ENCODE measurements at places on chromosomes 1 and 21.

DNA sequence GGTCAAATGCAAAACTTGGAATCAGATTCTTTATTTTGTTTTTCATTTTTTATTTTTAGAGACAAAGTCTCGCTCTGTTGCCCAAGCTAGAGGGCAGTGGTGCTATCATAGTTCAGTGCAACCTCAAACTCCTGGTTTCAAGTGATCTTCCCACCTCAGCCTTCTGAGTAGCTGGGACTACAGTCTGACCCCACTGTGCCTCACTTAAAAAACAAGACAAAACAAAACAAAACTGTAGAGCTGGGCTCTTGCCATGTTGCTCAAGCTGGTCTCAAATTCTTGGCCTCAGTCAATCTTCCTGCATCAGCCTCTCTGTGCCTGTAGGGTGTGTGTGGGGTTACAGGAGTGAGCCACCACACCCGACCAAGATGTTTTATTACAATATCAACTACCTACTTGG lies 396.0 kb upstream of the USP24 start:
- no peak for DNase-seq

DNA sequence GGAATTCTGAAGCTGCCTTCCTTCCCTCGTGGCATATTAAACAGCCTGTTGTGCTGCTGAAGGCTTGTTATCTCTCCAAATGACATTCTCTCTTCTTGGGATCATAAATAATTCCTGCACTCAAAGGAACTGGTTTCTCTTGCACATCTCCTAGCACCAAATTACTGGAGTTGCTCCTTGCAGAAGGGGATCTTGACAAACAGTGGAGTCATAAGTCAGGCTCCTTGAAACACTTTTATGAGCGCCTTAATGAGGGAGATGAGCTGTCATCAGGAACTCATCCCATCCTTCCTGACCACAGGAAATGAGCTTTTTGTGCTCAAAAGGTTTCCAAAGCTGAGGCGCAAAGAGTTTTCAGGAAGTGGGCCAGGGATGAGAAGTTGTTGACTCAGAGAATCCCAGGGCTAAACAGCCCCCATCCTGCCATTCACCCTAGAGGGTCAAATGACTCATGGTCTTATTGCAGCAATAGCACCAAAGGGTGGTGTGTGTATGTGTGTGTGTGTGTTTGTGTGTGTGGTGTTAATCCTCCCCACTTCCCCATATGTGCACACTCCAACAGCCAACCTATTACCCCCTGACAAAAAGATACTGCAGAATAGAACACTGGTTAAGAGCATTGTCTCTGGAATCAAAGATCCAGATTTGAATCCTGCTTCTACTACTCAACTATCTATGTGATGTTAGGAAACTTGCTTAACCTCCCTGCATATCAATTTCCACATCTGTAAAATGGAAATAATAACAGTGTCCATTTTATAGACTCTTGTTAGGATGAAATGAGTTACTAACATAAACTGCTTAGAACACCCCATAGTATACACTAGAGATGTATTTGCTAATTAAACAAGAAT lies 2.8 kb upstream of the PHC2 start:
- DNase-seq = peak; percentile 74

DNA sequence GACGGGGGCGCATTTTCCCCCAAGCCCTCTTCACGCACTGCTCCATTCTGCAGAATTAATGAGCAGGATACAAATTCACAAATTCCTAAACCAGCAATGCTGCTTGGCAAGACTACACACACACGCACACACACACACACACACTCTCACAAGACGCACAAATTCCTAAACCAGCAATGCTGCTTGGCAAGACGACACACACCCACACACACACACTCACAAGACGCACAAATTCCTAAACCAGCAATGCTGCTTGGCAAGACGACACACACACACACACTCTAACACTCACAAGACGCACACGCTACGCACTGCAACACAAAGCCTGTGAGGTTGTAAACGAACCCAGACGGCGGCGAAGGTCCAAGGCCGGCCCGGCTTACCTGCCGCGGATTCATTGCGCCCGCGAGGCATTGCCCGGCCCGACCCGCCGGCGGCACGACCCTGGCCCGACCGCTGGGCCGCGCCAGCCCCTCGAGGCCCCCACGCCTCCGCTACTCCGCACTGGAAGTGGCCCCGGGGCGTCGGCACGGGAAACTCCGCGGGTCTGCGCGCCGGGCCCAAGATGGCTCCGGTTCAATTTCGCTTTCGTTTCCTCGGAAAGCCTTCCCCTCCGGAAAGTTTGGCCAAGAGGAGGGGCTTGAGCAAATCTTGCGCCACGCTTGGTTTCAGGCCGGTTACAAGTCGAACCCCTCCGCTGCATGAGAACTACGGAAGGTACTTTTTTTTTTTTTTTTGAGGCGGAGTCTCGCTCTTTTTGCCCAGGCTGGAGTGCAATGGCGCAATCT lies at the start of gene ADAR:
ADAR (minus strand) TSS at position 578 of the 788 bp plus-strand sequence; CDS start at position 398, 180 bp downstream.
- DNase-seq = peak; percentile 95

- DNase-seq = no peak
Observed at GRCh38 chr1:175005085-175005783, 5.5 kb downstream of the CACYBP start.

DNA sequence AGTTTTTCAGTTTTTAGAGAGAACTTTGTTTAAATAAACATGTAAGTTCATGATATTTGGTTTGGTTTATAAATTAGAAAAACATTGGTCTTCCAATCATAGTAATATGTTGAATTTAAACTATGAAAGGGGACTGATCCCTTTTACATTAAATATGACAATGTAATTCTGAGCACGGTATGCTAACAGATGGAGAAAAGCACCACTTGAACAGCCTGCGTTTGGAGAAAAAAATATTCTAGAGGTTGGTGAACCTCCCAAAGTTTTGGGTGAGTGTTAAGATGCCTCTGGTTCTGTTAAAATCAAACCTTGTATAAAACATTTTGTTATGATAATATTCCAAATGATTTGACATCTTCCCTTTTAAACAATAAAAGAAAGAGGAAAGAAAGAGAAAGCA lies 123.9 kb downstream of the SDCCAG8 start:
- no peak for DNase-seq

DNA sequence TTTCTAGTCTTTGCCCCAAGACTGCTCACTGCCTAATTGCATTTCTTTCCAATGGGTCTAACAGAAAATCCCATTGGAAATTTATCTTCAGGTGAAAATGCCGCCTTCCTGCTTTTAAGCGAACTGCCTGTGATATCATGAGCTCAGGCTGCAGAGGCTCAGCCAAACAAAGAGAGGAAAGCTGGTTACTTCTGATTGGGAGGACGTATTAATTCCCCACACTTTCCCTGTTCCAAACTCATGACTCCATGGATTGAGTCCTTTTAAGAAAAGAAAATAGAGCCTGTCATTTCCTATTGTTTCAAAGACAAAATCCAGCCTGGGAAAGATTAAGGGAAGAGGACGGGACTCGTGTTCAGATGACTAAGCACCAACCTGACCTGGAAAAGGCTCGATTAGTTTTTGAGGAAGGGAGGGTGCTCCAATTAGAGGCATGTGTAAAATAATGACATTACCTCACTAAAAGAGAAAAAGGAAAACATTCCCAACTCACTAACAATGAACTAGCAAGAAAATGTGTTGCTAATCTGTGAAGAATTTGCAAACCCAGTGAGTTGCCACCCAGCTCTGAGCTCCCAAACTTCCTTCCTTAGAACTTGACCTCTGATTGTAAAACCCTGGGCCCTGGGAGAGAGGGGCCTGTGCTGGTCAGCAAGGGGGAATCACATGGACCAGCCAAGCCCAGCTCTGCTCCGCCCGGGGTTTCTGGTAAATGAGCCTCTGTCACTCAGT lies 61.2 kb downstream of the TCP10L start:
- no peak for DNase-seq

GRCh38 chr1:16474166-16474800 lies 33.8 kb downstream of the NECAP2 start:
- no peak for DNase-seq

DNA sequence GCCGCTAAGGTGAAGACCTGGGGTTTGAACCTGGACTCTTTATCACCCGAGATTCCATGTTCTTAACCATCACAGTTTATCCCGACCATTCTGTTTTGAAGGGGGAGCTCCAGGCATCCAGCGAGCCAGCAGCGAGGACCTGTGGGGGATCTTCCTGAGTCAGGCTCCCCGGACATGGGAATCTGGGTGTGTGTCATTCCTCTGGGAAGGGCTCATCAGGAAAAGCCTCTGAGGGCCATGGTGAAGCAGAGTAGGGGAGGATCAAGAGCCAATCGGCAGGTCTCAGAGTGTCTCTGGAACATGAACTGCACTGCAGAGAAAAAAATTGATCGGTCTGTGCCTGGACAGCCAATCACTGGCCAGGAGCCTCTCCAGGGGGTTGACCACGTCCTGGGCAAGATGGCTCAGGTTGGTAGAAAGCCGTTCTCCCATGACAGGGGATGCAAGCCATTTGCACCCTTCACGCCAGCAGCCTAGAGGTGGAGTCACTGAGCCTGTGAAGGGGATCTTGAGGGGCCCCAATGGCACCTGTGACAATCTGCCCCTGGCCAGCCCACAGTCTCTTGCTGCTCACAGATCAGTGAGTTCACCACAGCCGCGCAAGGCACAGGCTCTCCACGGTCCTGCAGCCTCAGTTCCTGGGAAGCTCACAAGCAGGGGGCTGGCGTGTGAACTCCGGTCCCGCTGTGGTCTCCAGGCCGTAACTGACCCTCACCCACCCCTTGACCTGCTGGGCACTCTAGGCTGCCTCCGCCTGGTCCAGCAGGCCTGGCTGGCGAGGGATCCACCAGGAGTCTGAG lies 20.4 kb upstream of the ACTRT2 start:
- DNase-seq = no peak

DNA sequence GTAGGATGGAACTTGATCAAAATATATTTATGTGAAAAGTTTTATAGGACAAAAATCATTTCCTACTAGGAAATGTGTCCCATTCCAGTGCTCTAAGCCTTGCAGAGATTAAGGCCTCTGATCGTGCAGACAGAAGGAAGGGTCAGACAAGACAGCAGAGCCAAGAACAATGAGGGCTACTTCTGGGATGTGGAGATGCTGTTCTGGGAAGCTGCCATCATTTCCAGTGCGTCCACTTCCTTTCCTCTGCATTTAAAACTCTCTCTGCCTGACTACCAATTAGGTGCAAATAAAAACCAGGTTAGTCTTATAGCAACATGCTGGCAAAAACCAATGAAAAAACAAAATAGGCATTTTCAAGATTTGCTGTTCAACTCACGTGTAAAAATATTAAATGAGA lies 36.1 kb downstream of the BEND5 start:
- DNase-seq = no peak

DNA sequence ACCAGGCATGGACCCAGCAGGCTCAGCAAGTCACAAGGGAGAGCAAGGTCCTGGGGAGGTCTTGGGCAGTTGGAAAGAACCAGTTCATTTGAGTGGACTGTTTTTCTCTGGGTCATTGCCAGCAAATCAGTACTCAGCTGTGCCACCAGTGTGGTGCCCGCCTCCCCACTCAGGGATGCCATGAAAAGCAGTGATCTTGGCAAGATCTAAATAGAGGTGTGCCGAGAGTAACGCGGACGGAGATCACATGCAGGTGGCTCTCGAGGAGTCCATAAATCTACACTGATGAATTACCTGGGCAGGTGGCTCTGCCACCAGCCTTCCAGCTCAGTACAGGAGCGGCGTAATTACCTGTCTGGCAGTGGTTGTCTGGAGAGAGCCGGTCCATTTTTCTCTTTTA lies 642.2 kb downstream of the PTPRU start:
- DNase-seq = no peak

GRCh38 chr1:185568155-185569123 lies 165.8 kb upstream of the HMCN1 start:
- DNase-seq = peak; percentile 54

GRCh38 chr1:1327291-1327690 lies 2.7 kb downstream of the CPTP start:
- DNase-seq = no peak

DNA sequence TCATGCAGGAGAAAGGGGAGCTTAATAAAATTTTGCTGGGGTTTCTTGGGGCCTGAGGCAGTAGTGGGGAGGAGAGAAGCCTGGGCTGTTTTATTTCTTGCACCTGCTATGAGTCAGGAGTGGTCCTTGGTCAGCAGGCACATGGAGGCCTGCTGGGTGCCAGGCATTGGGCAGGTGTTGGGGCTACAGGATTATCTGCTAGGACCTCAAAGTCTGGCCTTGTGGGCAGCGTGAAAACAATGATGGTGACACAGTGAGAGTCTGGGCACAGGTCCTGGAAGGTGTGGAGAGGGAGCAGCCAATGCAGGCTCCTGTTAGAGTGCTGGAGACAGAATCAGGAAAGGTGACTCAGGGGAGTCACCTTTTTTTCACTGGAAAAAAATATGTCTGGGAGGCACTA lies 17.2 kb downstream of the ROR1 start:
- no peak for DNase-seq

GRCh38 chr21:41024746-41025254 lies 143.2 kb upstream of the BACE2 start:
- no peak for DNase-seq

DNA sequence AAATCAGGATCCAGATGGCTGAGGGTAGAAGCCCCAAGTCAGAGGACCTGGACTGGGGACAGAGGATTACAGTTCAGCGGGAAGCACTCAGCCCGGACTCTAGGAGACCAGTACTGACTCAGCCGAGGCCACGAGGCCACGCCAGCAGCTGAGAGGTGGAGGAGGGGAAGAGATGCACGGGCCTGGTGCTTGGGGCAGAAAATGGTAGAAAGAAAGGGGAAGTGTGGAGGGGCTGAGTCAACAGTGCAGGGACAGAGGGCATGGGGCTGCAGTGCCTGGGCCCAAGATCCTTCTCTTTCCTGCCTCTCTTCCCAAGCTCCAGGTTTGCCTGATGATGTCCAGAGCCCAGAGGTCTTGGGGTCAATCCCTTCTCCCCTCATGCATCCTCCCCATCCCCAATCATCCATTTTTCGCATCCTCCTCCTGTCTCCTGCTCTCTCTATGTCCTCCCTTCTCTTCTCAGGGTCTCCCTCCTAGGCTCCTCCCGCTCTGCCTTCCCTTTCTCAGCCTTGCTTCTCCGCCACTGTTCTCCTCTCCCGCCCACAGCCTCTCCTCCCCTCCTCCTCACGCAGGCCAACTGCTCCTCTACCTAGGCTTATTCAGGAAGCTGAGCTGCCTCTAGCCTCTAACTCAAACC lies 7.7 kb downstream of the ARHGEF2 start:
- peak; percentile 78 for DNase-seq

DNA sequence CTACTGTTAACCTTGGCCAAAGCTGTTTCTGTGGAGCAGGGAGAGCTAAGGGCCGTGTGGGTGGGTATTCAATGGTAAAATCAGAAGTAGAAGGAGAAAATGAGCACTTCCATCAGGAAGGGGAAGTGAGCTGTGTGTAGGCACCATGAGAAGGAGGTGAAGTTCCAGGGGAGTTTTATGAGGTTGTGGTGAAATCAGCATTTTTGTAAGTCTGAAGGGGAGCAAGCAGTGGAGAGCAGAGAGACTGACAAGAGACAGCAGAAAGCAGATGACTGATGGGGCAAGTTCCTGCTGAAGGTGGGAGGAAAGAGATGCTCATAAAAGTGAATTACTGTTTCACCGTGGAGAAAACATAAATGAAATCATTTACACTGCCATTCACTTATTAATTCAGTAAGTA lies 2.7 kb upstream of the GPR88 start:
- no peak for DNase-seq

Data from CD4-positive, alpha-beta T cell treated with Interleukin-1 beta for 1 hour (primary cell).